ENCODE measurements at places on chromosomes 2 and 18.

GRCh38 chr2:64923385-64923710 is 65.9 kb upstream of the SLC1A4 start:
- DNase-seq: no peak

- no peak for DNase-seq
These were observed 10.1 kb downstream of the EXOC6B start for GRCh38 chr2:72815655-72816278.

- DNase-seq: no peak
These were observed 230.7 kb downstream of the ZNF516 start for GRCh38 chr18:76264198-76264875.

DNA sequence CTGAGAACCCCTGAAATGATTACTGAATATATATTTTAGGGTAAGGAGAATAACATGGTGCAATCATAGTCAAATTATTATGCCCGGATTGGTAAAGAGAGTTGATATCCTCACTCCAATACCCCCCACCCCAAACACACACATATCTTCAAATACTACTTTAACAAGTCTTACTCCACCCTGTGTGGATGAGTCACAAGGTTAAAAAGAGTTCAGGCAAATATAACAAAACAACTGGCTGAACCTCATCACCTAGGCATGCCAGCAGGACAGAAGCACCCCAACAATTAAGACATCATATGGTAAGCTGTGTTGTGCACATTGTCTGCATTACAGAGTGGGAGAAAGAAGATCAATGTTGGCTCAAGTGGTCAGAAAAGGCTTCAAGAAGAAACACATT is 857.4 kb downstream of the TDRD15 start:
- no peak for DNase-seq

DNA sequence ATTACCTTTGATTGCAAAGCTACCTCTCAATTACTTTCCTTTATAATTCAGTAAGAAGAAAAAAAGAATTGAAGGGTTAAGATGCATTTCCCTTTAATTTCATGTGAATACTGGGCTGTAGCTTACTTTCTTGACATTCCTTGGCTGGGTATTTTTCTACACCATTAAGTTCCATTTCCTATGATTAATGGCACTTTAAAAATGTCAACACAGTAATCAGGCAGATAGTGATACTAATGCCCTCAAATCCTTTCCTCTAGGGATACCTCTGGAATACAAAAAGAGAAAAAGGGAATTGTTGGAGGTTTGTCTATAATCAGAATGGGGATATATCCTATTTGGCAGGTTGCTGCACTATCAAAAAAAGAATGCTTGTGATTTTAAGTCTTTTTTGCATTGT is 216.9 kb downstream of the SRBD1 start:
- no peak for DNase-seq
